ENCODE measurements at places on chromosomes 4 and X.

DNA sequence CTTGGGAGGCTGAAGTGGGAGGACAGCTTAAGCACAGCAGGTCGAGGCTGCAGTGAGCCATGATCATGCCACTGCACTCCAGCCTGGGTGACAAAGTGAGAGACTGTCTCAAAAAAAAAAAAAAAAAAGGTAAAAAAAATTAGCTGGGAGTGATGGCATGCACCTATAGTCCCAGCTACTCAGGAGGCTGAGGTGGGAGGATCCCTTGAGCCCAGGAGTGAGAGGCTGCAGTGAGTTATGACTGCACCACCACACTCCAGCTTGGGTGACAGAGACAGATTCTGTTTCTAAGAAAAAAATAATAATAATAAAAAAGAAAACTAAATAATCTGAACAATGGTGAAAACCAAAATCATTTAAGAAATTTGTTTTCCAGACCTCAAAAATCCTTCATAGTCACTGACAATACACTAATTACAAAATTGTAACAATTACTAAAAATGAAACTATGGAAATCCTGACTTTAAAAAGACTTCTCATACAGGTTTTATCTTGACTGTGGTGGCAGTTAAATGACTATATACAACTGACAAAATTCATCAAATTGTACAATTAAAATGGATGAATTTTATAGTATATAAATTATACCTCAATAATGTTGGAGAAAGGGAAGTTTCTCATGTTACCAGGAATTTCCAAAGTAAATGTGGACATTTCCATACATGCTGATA, 31.3 kb downstream of the PHF8 start:
- DNase-seq: no peak

DNA sequence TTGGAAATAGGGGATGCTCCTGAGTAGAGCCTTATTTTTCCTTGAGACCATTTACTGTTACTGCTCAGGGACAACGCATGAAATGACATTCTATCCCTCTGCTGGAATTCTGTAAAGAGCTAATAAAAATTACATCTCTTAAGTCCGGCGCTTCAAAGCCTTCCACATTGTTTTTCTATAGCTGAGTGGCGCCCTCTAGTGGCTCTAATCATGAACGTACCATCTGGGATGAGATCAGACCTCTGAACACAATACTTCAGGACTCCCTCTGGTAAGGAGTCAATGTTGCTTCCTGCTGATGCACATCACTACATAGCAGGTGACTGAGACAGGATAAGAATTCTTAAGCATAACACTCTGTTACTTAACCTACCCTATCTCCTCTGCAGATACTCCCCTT, 6.0 kb downstream of the HMGN5 start:
- DNase-seq: peak; percentile 20

GRCh38 chr4:38386654-38387188, 277.3 kb upstream of the KLF3 start:
- no peak for DNase-seq

- DNase-seq: no peak
Observed at GRCh38 chr4:85967872-85968271, 392.0 kb downstream of the MAPK10 start.

DNA sequence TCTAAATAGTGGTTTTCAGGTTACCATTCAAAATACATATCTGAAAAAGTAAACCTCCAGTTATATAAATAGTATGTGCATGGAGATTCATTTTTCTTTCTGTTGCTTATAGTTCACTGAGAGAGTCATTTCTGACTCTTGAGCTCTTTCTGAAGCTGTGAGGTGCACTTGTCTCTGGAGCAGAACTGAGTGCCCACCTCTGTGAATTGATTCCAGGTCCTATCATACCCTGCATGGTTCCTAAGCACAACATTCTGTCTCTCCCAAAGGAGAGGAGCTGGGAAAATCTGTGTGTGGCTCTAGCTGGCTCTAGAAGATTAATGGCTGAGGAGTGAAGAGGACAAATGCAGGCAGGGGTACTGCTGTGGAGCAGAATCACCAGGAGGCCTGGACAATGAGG, 161.6 kb upstream of the HCCS start:
- no peak for DNase-seq

DNA sequence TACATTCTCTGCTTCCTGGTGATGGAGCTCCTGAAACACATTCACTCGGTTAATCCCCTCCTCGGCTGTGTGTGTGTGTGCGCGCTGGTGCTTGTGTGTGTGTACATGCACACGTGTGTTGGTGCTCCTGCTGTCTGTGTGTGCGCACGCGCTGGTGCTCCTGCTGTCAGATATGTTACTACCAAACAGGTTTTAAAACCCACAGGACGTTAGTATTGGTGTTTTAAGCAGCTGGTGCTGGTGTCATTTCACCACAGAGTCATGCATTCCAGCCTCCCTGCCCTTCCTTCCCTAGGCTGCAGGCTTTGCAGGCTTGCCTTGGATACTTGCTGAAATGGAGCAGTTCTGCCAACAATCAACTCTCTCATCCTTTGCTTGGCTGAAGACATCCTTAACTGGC, 48.1 kb upstream of the CPLX1 start:
- DNase-seq: no peak

DNA sequence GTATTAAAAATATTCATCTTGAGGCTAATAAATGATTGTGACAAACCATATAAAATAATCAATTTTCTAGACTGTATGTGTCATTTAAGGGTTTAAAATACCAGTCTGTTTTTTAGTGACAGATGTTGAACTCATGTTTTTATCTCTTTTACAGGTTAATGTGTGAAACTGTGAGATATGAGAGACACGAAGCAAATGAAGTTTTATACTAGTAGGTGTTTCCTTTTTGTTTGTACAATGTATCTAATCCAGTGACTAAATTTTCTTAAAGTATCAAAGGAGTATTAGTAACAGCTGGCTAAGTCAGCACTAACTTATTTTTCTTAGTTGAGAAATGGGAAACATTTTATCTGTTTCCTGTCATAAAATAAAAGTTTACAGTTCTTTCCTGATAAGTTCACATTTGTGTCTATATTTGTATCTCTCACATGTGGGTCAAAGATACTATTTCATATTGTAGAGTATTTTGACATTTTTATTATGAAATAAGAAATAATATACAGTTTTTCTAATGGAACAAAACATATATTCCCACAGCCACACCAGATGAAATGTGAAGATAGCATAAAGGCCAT, 90.3 kb downstream of the RAPGEF2 start:
- no peak for DNase-seq

GRCh38 chr4:138627096-138627495, 384.9 kb upstream of the SLC7A11 start:
- DNase-seq: no peak

DNA sequence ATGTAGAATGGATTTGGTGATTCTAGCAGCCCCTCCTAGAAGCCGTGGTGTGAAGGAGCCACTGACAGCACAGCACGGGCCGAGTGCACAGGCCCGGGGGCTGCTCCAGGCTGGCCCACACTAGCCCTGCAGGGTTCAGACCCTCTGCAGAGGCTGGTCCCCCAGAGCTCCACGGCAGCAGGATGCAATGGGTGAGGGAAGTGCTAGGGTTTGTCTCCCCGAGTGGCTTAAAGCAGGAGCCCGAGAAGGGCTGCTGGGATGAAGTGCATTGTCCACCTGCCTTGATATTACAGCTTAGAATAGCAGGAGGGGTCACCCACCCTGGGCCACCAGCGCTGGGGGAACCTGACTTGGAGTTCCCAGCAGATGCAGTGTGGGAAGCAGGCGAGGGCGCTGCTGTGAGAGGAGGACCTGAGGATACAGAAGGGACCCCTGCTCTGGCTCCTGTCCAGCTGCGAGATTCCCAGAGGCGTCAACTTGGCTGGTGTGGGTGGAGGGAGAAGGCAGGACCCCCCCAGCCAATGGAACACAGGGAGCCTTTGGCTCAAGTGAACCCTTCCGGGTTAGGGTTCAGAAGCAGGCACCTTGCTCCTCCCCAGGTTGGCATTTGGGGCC, 30.0 kb downstream of the WDR1 start:
- no peak for DNase-seq

DNA sequence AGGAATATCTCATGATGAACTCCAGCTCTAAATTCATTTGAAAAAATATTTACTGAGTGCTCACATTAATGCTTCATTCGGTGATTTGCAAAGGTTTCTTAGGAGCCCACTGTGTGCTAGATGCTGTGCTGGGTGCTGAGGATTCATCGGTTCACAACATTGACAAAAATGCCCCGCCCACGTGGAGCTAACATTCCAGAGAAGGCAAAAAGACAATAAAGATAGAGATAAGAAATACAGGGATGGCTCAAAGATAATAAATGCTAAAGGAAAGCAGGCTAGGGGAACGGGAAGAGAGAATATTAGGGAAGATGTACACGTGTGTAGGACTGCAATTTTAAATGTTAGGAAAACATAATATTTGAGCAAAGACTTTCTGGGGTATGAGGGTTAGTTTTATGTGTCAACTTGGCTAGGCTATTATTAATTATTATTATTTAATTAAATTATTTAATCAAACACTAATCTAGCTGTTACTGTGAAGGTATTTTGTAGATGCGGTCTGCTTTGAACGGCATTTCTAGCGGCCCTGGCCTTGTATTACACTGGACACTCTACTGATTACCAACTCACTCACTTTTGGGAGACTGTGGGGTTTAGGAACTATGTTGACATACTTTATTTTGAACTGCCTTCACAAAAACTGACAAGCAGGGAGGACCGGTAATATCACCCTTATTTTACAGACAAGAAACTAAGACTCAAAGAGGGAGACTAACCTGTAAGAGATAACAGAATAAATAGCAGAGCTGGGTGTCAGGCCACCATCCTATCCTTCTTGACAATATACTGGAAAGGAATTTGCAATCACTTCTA, 61.9 kb upstream of the IRF2 start:
- no peak for DNase-seq

- no peak for DNase-seq
Observed at GRCh38 chr4:15654593-15655222, 449 bp downstream of the FBXL5 start.

- no peak for DNase-seq
Observed at GRCh38 chr4:7674706-7675105, 240.0 kb upstream of the PSAPL1 start.

GRCh38 chr4:56728512-56728911, 47.4 kb upstream of the HOPX start:
- no peak for DNase-seq

GRCh38 chr4:48329976-48330375, 11.4 kb upstream of the SLAIN2 start:
- DNase-seq: no peak

DNA sequence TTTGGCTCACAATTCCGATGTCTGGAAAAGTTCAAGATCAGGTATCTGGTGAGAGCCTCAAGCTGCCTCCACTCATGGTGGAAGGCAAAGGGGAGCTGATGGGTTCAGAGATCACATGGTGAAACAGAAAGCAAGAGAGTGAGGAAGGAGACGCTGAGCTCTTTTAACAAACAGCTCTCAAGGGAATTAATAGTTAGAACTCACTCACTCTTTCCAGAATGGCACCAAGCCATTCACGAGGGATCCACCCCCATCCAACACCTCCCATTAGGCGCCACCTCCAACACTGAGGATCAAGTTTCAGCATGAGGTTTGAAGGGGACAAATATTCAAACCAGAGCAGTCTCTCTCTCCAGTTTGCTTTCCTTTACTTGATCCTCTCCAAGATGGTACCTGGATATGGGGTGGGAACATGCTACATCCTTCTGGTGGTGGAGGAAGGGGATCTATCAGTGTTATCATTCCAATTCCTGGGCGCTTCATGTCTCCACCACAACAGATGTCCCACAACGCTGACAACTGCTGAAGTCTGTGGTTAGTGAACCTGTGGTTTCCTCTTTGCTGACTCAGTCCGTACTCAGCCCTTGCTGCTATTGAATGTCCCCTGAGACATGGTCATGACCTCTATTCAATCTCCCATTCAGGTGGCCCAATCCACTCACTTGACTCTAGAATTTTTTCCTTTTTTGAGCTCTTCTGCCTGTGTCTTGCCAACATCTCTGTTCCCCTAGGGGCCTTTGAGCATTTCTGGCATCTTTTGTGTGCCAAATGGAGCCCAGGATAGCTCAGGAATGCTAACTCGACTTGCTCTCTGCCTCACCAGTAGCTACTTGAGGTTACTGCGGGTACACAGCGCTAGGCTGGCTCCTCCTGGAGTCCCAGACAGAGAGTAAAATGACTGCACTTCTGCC, 395.2 kb downstream of the MID1IP1 start:
- no peak for DNase-seq

DNA sequence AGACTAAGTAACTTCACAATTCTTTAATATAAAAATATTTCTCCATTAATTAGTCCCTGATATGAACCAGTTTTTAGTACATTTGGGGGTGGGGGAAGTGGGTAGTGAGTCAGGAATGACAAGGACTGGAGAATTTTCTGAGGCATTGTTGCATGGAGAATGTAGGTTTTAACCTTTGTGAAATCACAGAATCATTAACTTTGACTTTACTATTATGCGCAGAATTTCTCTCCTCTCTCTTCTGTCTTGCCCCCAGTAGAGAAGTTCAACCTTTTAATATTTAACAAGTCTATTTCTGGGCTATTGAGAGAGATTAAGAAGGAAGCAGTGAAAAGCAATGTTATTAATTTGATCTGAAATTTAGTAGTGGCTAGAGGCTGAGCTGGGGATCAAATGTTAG, 597.0 kb downstream of the PCDH18 start:
- DNase-seq: no peak

DNA sequence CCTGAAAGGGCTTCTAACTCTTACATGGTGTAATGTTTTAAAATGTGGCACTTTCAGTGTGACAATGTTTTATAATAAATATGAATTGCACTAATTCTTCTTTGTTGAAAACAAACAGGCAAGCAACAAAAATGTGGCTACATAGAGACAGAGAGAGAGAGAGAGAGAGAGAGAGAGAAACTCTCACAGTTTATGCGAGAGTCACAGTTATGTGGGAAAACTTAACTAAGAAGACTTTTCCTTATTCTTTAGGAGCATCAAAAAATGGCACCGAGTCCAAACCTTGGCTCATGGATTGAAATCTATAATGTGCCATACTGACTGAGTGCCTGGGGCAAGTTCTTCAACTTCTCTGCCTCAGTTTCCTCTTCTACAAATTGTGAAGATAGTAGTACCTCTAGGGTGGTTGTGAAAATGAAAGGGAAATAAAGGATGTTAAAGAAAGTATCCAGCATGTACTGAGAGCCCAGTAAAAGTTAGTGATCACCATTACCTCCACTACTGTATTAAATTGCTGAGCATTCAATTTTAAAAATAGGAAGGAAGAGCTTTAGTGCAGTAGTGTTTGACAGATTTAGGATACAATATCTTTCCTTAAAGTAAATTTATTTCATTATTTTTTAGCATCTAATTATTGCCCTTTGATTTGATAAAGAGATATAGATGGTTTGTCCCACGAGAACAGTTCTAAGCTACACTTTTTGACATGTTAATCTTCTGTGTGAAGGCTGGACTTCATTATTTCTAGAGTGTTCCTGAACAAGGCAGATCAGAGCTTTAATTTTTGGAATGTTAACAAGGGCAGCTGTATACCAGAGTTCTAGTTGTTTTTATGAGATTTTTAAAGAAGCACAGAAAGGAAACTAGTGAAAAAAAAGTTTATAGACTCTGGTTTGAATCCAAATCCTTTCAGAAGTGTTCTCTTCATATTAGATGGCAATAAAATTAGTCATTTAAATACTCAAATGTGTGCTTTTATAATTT, 187.5 kb upstream of the ANK2 start:
- DNase-seq: no peak
